Skeletal muscle cell (primary cell): ENCODE measurements at places on chromosomes 2 and 18.

DNA sequence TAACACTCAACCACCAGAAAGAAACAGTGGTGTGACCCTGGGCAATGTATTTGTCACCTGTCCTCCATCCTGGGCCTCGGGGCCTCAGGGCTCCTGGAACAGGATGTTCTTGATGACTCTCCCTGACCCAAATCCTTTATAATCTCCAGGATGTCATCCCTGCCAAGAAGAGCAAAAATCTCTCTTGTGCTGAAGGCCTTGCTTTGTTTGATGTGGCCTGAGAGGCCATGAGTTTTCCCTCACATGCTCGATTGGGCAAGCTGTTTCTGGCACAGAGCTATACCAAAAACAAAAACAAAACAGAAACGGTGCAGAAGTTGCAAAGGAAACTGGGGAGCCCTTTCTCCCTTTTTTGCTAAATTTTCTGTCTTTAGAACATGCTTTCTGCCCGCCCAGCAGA lies 35.7 kb upstream of the ST3GAL5 start:
- DNase-seq, result peak; percentile 62

GRCh38 chr18:26504831-26505230 lies 43.5 kb downstream of the KCTD1 start:
- no peak for DNase-seq

- no peak for DNase-seq
These were observed 104.2 kb downstream of the SH3BP4 start for GRCh38 chr2:235055891-235056516.

DNA sequence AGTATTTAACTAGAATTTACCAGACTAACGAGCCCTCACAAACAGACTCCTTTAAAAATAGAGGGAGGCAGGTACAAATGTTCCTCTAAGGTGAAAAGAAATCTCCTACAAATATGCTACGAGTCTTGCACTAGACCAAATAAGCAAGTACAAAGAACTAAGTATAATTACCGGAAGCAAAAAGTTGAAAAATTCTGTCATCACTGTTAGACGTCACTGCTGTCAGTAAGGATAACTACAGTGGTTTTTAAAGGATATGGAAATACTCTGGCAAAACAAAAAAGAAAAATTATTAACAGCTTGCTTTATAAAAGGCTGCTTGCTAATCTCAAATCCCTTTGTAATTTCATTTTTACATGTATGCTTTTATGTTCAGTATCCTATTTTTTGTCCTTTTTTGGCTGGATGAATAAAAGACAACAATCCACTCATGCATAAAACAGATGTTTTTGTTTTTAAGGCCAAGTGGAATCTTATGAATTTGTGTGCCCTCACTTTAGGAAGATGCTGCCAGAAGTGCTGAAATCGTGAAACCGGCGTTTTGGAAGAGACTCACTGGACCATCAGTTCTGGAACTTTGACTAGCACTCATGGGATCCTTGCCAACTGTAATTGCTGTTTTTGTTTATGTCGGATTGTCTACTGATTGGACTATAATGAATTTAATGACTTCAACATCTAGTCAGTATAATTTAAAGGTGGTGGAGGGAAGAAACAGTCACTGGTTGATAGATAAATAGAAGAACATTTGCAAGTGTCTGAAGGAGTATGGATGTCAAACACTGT lies 6.7 kb downstream of the ZNF521 start:
- DNase-seq, result no peak

DNA sequence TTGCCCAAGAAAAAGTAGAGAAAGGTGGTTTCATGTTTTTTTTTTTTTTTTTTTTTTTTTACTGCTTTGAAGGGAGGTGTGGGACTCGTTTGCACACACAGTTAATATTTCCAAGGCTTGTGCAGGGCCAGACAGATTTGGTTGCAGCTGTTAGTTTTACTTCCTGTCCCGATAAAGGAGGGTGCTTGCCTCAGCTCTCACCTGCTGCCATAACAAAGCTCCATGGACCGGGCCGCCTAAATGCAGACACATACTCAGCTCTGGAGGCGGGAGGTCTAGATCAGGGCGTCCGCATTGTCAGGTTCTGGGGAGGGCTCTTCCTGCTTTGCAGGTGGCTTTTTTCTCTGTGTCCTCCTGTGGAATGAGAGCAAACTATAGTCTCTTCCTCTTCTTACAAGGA lies 69.9 kb downstream of the ODC1 start:
- DNase-seq, result no peak

- no peak for DNase-seq
These were observed 36.0 kb downstream of the SLC66A2 start for GRCh38 chr18:79915161-79916127.

- no peak for DNase-seq
These were observed 56.2 kb upstream of the SLC16A14 start for GRCh38 chr2:230124757-230125431.
